Right lobe of liver (tissue), 6 donors: ENCODE measurements at places on chromosomes 7 and 10. TPM values are rescaled to one million over a fixed set of nuclear protein-coding genes. Genes with fewer than 3 reads are reported as not detected.

The BPGM gene
- 7.5 TPM for total RNA-seq

The SAP25 gene
- 0.53 TPM for total RNA-seq

The ZNF365 gene
- not detected for total RNA-seq

The ZNF107 gene
- 1.4 TPM for total RNA-seq

The SPDYE2B gene
- total RNA-seq: not detected

- H3K4me1 ChIP-seq: no peaks in the 10 kb centered on the region
- DNase-seq: no peak
- H3K36me3 ChIP-seq: peaks cover 34% of the 10 kb centered on the region
- H3K27me3 ChIP-seq: no peaks in the 10 kb centered on the region
- H3K27ac ChIP-seq: no peak overlapping the region
Observed at GRCh38 chr7:73533742-73534141, 11.6 kb upstream of the BAZ1B start.

- no peaks in the 10 kb centered on the region for H3K4me1 ChIP-seq
- peak overlapping the region; percentile 64 for H3K27ac ChIP-seq
- H3K36me3 ChIP-seq: no peaks in the 10 kb centered on the region
Observed at GRCh38 chr7:111953611-111954010, 252.6 kb downstream of the DOCK4 start.

GRCh38 chr7:83267141-83267631, 104.5 kb upstream of the PCLO start:
- H3K4me1 ChIP-seq: no peaks in the 10 kb centered on the region
- H3K4me3 ChIP-seq: no peak overlapping the region
- H3K27ac ChIP-seq: no peak overlapping the region
- DNase-seq: no peak
- no peaks in the 10 kb centered on the region for H3K27me3 ChIP-seq
- no peaks in the 10 kb centered on the region for H3K36me3 ChIP-seq

DNA sequence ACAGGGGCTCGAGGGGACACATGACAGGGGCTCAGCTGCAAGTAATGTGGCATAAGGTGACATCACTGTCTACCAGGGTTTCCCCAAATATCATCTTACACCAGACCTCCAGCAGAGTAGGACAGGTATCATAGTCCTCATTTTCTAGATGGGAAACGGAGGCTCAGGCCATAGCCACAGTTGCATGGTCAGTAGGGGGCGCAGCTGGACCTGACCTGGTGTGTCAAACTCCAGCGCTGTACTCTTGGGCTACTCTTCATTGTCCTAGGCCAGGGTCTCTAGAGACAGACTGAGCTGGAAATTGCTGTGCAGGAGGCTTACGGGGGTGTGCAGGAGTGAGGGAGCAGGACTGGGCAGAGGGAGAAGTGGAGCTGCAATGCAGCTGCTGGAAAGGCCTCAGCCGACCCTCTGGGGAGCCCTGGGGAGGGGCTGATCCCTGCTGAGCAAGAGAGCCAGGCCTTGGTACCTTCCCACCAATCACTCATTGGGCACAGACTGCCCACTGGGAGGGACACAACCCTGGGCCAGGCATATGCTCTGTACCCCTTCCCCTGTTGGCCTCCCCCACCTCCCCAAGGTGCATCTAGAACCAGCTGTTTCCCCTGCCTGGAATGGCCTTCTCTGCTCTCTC, 89.9 kb downstream of the CDH23 start:
- no peaks in the 10 kb centered on the region for H3K36me3 ChIP-seq
- H3K4me3 ChIP-seq: no peak overlapping the region
- H3K27me3 ChIP-seq: no peaks in the 10 kb centered on the region
- H3K4me1 ChIP-seq: no peaks in the 10 kb centered on the region
- DNase-seq: peak; percentile 72

- H3K4me1 ChIP-seq: peaks cover 11% of the 10 kb centered on the region
- DNase-seq: no peak
- H3K4me3 ChIP-seq: no peak overlapping the region
- H3K27ac ChIP-seq: no peak overlapping the region
Observed at GRCh38 chr7:44772867-44773266, 23.6 kb upstream of the PPIA start.

DNA sequence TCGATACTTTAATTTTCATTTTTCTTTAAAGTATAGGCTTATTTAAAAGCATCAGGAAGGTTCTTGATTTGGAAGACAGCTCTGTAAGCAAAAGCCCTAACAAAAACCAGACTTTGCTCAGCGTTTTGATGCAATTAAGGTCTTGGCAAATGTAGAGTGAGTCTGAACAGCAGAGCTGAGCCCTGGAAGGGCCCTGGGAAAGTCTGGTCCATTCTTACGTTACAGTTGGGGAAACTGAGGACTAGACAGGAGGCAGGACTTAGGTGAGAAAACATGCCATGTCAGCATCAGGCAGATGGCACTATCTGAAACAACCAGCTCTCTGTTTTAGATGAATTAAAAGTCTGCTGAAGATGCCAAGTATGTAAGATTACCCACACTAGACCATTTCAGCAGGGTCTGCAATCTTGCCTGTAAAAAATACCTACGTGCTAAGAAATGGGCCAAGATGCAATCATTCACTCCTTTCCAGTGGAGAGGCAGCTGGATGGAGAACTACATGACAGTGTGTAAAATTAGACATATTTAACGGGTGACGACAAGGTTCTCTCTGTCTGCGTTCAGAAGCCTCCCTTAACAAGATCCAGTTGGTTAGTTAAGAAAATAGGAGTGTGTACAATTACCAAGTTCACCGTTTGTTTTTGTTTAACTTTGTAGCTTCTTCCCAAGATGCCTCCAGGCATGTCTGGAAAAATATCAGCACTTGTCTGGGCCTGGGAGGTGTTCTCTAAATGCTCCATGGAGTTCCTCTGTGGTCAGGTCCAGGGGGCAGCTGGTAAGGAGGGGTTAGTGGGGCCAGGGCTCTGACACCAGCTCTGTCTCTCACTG, 502.3 kb upstream of the ZMIZ1 start:
- no peak for DNase-seq
- no peaks in the 10 kb centered on the region for H3K27me3 ChIP-seq
- H3K4me1 ChIP-seq: no peaks in the 10 kb centered on the region
- H3K27ac ChIP-seq: no peak overlapping the region

GRCh38 chr10:52258799-52259425, 55.2 kb upstream of the DKK1 start:
- no peaks in the 10 kb centered on the region for H3K4me1 ChIP-seq
- no peak for DNase-seq
- H3K27ac ChIP-seq: no peak overlapping the region
- H3K36me3 ChIP-seq: no peaks in the 10 kb centered on the region

- no peaks in the 10 kb centered on the region for H3K27me3 ChIP-seq
- DNase-seq: no peak
- H3K4me3 ChIP-seq: no peak overlapping the region
Observed at GRCh38 chr7:35331730-35332678, 78.1 kb upstream of the TBX20 start.

DNA sequence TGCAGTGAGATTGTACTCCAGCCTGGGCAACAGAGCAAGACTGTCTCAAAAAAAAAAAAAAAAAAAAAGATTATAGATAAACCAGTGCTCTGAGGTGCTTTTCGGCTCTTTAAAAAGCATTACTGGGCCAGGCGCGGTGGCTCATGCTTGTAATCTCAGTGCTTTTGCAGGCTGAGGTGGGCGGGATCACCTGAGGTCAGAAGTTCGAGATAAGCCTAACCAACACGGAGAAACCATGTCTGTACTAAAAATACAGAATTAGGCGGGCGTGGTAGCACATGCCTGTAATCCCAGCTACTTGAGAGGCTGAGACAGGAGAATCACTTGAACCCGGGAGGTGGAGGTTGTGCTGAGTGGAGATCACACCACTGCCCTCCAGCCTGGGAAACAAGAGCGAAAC, 6.6 kb upstream of the HNRNPF start:
- H3K27ac ChIP-seq: no peak overlapping the region

- H3K27me3 ChIP-seq: no peaks in the 10 kb centered on the region
- no peak overlapping the region for H3K27ac ChIP-seq
- no peak for DNase-seq
- no peak overlapping the region for H3K4me3 ChIP-seq
- no peaks in the 10 kb centered on the region for H3K36me3 ChIP-seq
- no peaks in the 10 kb centered on the region for H3K4me1 ChIP-seq
Observed at GRCh38 chr10:1101946-1102345, 45.8 kb downstream of the WDR37 start.

- no peaks in the 10 kb centered on the region for H3K27me3 ChIP-seq
- no peak for DNase-seq
- H3K27ac ChIP-seq: no peak overlapping the region
- no peak overlapping the region for H3K4me3 ChIP-seq
Observed at GRCh38 chr10:86888585-86889381, 68.6 kb downstream of the MMRN2 start.

DNA sequence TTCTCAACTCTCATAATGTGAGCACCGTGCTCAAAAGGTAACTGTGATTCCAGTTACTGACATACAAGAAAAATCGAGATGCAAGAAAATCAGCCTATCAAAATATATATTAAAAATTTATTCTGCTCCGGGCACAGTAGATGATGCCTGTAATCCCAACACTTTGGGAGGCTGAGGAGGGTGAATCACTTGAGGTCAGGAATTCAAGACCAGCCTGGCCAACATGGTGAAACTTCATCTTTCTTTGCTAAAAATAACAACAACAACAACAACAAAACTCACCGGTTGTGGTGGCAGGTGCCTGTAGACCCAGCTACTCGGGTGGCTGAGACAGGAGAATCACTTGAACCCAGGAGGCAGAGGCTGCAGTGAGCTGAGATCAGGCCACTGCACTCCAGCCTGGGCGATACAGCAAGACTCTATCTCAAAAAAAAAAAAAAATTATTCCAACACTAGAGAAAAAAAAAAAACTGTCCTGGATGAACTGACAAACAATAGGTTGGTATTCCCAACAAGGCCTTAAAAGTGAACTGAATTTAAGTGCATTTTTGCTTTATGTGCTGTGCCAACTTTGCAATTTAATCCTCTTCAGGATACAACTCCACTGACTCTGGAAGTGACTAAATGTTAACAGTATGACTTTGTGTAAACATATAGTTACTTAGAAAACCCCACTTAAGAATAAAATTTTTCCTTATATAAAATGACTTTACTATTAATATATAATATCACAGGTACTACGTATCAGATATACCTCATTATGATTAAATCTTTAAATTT, 51.1 kb downstream of the JMJD1C start:
- H3K4me3 ChIP-seq: no peak overlapping the region
- no peak for DNase-seq
- H3K4me1 ChIP-seq: no peaks in the 10 kb centered on the region

DNA sequence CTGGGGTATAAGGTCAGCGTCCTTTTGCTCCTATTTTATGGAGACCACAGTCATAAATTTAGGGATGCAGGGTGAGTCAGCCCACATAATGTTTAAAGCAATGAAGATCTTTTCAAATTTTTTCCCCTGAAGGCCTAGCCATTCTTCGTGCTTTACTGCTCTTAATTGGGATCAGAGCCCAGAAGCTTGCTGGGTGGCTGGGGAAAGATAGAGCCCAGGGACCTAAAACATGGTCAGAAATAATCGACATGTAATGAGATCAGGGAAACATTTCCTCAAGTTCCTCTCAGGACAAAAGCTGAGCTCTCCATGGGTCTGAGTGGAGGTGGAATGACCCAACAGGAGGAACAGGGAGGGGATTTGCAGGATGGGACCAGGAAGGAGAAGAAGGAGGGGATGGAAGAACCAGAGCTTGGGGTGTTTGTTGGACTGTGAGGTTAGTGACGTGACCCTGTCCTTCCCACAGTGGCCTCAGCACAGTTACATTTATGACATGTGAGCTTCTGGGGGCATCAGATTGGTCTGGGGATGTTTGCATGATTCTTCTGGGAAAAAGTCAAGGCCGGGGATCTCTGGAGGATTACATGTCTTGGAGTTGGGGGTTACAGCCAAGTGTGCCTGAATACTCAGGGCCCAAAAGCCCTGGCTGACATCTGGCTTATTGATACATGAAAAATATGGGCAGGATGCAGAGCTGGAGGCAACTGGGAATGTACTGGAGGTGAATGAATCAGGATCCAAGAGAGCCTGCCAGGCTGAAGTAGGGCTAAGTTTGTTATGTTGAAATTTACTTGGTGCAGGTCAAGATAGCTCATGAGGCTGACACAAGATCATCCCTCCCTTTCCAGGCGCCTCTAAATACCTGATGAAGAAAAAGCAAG, 477.9 kb downstream of the RPS24 start:
- DNase-seq: no peak
- no peaks in the 10 kb centered on the region for H3K27me3 ChIP-seq
- H3K27ac ChIP-seq: no peak overlapping the region
- H3K36me3 ChIP-seq: no peaks in the 10 kb centered on the region
- H3K4me1 ChIP-seq: no peaks in the 10 kb centered on the region

- H3K36me3 ChIP-seq: no peaks in the 10 kb centered on the region
- no peak overlapping the region for H3K27ac ChIP-seq
- H3K4me1 ChIP-seq: no peaks in the 10 kb centered on the region
- DNase-seq: no peak
- H3K4me3 ChIP-seq: no peak overlapping the region
Observed at GRCh38 chr7:108413337-108413736, 42.9 kb downstream of the NRCAM start.

GRCh38 chr7:154566877-154567276, 436.0 kb downstream of the PAXIP1 start:
- no peaks in the 10 kb centered on the region for H3K4me1 ChIP-seq
- H3K4me3 ChIP-seq: no peak overlapping the region
- H3K27me3 ChIP-seq: no peaks in the 10 kb centered on the region
- H3K36me3 ChIP-seq: no peaks in the 10 kb centered on the region

DNA sequence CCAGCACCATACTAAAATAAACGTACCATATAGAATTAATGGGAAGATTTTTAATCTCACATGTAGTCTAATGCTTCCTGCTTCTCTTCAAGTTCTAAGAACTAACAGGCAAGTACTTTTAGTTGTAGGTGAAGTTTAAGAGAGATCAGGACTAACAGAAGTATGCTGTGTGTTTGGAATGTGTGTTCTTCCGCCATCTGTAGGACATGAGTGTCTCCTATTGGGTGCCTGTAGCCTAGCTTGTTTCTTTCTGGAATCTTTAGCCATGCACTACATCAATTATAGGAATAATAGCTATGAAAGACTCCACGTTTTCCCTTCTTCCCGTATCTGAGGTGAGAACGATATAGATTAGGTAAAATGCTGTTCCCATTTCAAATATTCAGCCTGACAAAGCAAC, 140.2 kb upstream of the AHR start:
- H3K4me1 ChIP-seq: no peaks in the 10 kb centered on the region
- no peaks in the 10 kb centered on the region for H3K36me3 ChIP-seq
- H3K27me3 ChIP-seq: no peaks in the 10 kb centered on the region
- H3K4me3 ChIP-seq: no peak overlapping the region
- no peak overlapping the region for H3K27ac ChIP-seq
- no peak for DNase-seq

DNA sequence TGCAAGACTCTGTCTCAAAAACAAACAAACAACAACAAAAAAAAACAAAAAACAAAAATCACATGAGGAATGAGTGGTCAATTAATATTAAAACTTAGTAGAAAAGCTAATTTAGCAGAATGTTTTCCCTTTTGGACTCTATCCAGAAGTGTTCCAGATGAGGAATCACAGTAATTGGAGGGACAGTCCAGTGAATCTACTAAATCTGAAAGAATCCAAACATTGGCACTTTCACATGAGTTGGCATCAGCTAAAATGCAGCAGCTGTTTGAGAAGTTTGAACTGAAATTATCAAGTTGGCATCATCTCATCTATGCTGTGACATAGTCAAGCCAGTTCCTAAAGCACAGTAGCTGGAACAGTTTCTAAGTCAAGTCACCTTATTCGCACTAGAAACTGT, 367.8 kb downstream of the PPP1R3A start:
- no peaks in the 10 kb centered on the region for H3K4me1 ChIP-seq
- no peak overlapping the region for H3K4me3 ChIP-seq
- H3K27me3 ChIP-seq: no peaks in the 10 kb centered on the region
- H3K27ac ChIP-seq: no peak overlapping the region
- no peak for DNase-seq

- no peaks in the 10 kb centered on the region for H3K27me3 ChIP-seq
- H3K4me1 ChIP-seq: peaks cover 10% of the 10 kb centered on the region
- no peak for DNase-seq
- H3K27ac ChIP-seq: no peak overlapping the region
- H3K4me3 ChIP-seq: no peak overlapping the region
Observed at GRCh38 chr10:63675171-63675570, 154.0 kb downstream of the REEP3 start.
